ENCODE measurements at places on chromosomes 12 and 14. TPM values are rescaled to one million over a fixed set of nuclear protein-coding genes. Genes with fewer than 3 reads are reported as not detected.

Gene TAS2R19
- total RNA-seq = 8.3 TPM

Gene IL22
- not detected for total RNA-seq

Gene DNAI7
- not detected for total RNA-seq

Gene LBHD2
- total RNA-seq = not detected

Gene LRRK2
- total RNA-seq = 32.0 TPM

Gene VRTN
- not detected for total RNA-seq

Gene E2F7
- not detected for total RNA-seq

Gene NFYB
- total RNA-seq = 73.4 TPM

Gene DIO2
- total RNA-seq = 13.0 TPM

Gene ANO4
- not detected for total RNA-seq

Gene KRT2
- total RNA-seq = 1.4 TPM

Gene NUDT4
- 178 TPM for total RNA-seq

Gene NUDT14
- 4.1 TPM for total RNA-seq

Gene SERPINA12
- not detected for total RNA-seq

Gene ATP2A2
- 290 TPM for total RNA-seq

Gene ST8SIA1
- total RNA-seq = 6.4 TPM

Gene FBLN5
- total RNA-seq = 824 TPM

Gene MSI1
- total RNA-seq = 0.27 TPM

Gene CD69
- 5.8 TPM for total RNA-seq

Gene RPL36AL
- 180 TPM for total RNA-seq

Gene KRT7
- 24.1 TPM for total RNA-seq

Gene MIP
- total RNA-seq = not detected

Gene GRIP1
- 0.28 TPM for total RNA-seq

Gene MYH6
- not detected for total RNA-seq

Gene RFLNA
- total RNA-seq = 6.5 TPM

Gene TAS2R43
- total RNA-seq = 2.7 TPM

Gene CPM
- 22.1 TPM for total RNA-seq

Gene NOVA1
- total RNA-seq = 10.2 TPM

Gene TBC1D30
- 19.0 TPM for total RNA-seq

Gene CMKLR1
- 56.6 TPM for total RNA-seq

Gene VDR
- 10.3 TPM for total RNA-seq

Gene SNRPF
- 6.5 TPM for total RNA-seq

Gene ING4
- 36.9 TPM for total RNA-seq

Gene VPS33A
- 12.5 TPM for total RNA-seq

Gene OR4E2
- not detected for total RNA-seq

Gene MAP1LC3B2
- total RNA-seq = 1.5 TPM

Data from thoracic aorta (tissue), 2 donors.